ENCODE measurements at places on chromosomes 3 and 15.
A peak's percentile ranks its signal among the peaks of the same experiment; 100 is the strongest.

DNA sequence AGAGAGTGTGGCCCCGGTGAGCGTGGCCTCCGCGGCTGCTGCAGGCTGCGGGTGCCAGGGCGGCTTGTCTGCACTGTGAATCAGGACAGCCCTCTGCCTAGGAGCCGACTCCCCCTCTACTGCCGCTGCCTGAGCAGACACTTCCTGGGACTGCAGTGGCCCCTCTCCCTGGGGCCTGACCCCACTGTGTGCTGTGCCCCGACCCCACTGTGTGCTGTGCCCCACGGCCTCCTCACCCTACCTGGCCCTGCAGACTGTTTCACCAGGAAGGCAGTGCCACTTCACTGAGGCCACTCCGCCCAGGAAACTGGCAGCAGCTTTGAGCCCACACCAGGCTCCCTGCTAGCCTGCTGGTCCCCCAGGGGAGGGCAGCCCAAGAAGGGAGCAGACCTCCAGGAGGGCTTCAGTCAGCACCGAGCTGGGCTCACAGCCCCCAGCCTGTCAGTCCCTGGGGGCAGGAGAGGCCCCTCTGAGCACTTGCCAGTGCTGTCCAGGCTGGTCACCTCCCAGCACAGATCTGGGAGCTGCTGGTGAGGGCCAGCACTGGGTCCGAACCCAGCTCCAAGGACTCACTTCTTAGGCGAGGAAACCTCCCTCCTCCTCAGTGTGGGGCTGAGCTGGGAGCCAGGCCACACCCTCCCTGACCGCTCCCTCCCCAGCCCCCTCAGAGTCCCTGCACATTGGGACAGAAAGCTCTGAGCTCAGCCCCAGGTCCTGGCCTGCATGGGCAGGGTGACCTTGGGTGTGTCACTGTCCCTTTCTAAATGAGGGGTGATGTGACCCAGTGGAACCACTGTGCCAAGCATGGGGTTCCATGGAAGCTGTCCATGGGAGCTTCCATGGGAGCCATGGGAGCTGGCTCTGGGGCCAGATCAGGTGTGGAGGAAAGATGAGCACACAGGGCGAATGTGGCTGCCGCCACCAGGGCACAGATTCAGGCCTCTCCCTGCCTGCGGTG lies 56.8 kb downstream of the DNAJB8 start:
- no peak for DNase-seq

DNA sequence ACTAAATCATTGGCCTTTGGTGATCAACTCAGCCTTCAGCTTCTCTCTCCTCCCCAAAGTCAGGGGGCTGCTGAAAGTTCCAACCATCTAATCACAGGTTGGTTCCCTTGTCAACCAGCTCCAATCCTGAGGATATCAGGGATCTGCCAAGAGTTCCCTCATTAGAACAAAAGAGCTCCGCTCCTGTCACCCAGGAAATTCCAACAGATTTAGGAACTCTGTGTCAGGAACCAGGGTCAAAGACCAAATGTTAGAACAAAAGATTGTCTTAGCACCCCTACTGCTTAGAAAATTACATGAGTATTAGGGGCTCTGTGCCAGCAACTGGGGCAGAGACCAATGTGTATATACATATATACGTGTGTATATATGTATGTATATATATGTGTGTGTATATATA lies 32.3 kb upstream of the RAB7A start:
- no peak for DNase-seq

- no peak for DNase-seq
Observed at GRCh38 chr3:114456742-114457141, 162.9 kb downstream of the TIGIT start.

DNA sequence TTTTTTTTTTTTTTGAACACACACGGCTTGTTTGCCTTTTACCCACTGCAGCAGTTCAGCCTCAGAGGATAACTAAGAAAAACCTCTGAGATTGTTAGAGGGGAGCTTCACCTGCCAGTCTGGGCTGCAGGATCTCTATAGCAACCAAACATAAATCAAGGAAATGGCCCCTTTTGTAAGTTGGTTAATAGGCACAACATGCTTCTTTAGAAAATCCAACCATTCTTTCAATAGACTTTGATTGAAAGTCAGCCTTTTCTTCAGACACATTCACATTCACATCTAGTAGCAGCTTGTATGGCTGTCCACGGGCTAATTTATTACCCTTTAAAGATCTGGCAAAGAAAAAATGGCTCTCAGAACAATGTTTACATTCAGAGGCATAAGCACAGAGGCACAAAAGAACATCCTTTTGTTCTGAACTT lies 136.6 kb upstream of the RARB start:
- no peak for DNase-seq

GRCh38 chr3:61522626-61523025 lies 38.7 kb upstream of the PTPRG start:
- no peak for DNase-seq

DNA sequence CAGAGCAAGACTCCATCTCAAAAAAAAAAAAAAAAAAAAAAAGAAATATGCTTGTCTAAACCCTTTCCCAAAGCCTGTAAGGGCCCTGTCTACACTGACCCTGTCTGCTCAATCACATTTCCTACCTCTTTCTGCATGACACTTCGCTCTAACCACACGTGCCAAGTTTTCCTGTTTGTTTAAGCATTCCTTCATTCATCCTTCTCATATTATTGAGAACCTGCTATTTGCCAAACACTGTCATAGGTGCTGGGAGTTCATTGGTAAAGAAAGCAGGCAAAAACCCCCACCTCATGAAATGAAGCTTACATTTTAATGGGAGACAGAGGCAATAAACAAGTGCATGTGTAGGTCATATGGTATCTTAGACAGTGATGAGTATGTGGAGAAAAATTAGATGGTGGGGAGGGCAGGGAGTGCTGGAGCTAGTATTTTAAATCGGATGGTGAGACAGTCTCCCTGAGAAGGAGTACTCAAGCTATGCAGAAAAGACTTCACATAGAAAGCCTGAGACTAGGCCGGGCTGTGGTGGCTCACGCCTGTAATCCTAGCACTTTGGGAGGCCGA lies 48.0 kb downstream of the B3GNT5 start:
- no peak for DNase-seq

DNA sequence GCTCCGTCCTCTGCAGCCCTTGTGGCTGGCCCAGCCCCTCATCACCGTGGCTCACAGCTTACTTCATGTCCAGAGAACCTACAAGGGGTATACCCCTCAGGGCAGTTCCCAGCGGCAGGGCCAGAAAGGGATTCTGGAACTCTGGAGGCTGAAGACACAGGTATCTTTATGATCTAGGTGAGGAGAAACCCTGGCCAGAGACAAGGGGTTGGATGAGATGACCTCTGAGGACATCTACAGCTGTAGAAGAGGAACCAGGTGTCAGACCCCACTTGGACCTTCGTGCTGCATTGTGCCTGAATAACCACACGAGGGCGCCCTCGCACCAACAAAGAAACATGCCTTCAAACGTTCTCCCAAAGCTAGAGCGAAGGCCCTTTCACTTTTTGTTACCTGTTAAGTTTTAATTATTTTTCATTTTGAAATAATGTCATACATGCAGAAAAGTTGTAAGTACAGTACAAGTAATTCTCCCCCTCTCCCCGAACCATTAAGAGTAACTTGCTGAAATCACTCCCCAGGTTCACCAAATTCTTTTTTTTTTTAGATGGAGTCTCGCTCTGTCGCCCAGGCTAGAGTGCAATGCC lies 118.7 kb upstream of the SMAD3 start:
- peak; percentile 67 for DNase-seq

GRCh38 chr15:90902040-90902839 lies 862 bp upstream of the MAN2A2 start:
- DNase-seq, result peak; percentile 28

DNA sequence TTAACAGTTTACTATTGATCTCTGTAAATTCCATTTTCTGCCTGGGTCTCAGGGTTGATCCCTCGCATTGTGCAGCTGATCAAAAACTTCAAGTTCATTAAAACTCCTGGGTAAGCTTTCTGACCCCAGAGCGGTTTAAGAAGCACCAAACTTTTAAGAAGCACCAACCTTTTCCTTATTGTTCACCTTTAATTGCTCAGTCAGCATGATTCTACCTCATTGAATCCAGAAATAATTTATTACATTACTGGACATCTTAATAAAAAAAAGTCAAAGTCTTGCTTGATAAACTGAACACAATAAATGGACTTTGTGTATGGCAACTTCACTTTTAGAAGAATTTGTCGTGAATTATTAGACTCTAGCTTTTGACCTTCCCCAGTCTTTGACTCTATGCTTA lies 46.9 kb downstream of the HDGFL3 start:
- DNase-seq, result no peak

DNA sequence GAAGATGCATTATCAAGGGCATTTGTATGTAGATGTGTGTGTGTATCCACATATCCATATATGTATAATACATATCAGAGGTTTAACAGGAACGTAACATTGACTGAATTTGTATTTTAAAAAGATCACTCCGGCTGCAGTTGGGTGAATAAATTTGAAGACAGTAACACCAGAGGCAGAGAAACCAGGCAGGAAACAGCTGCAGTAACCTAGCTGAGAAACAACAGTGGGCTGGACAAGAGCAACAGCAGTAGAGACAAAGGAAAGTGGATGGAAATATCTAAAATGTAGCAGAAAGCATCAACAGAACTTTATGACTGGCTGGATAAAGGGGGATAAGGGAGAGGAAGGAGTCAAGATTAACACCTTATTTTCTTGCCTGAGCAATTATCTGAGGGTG lies 68.3 kb upstream of the SETMAR start:
- no peak for DNase-seq

DNA sequence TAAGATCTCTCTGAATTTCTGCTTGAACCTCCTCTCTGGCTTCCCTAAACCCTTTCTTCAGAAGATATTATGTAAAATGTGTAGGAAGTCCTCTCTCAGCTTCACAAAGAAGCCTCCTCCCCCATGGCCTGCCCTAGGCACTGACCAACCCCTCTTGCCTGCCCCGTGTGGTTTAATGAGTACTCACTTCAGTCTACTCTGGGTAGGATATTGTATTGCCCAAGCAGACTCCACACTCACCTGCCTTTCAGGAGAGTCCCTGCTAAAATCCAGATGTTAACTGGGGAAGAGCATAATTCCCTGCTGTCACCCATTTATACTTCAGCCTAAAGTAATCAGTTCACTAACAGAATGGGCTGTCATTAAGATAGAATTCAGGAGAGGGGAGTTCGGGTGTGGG lies 2.6 kb upstream of the AGBL1 start:
- no peak for DNase-seq

- DNase-seq, result no peak
Observed at GRCh38 chr3:63891518-63891917, 20.7 kb downstream of the SCAANT1 start.

DNA sequence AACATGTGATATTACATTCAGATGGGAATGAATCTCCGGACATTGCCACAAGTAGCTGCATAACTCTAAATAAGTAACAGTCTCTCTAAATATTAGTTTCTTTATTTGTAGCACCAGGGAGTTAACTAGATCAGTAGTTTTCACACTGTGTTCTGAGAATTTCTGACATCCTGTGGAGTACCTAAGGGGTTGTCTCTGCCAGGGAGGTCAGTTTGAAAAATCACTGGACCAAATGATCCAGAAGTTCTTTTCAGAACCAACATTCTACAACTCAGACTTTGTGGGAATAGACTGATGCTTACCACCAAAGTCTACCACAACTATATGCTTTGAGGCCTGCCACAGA lies 9.0 kb upstream of the ILDR1 start:
- no peak for DNase-seq

DNA sequence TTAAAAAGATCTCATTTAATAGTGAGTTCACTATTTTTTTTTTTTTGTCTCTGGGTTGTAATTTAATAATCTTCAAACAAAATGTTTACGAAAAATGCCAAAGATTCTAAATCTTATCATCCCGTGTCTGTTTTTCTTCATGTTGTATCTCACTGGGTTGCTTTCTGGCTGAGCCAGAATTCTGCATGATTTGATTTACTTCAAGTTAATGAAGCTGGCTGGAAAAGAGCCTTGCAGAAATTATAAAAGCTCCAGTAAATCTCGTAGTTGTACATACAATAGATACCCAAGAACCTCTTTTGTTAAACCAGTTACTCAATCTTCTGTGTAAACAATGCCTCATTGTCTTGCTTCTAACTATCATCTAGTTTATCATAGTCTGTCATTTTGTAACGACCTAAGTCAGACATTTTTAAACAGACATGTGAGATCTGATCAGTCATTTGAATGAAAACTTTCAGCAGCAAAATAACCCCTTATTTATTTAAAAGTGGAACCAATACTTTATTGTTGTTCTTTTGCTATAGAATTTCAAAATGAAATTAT lies 249.0 kb downstream of the MCTP2 start:
- DNase-seq, result no peak

GRCh38 chr15:82763361-82764116 lies 42.3 kb downstream of the FSD2 start:
- no peak for DNase-seq

GRCh38 chr15:76730262-76730661 lies 174.9 kb downstream of the SCAPER start:
- DNase-seq, result no peak

- DNase-seq, result no peak
Observed at GRCh38 chr3:52854013-52854412, 19.2 kb upstream of the MUSTN1 start.

- DNase-seq, result no peak
Observed at GRCh38 chr3:72694398-72694797, 153.8 kb downstream of the SHQ1 start.

Data from stimulated activated CD4-positive, alpha-beta T cell treated with anti-CD3 and anti-CD28 coated beads, TNF-alpha, amount 100 ng/mL, for 1 hour (primary cell).